ENCODE measurements at places on chromosomes 1 and 21.

GRCh38 chr1:53580739-53581475 is 121.7 kb downstream of the DMRTB1 start:
- DNase-seq: no peak

DNA sequence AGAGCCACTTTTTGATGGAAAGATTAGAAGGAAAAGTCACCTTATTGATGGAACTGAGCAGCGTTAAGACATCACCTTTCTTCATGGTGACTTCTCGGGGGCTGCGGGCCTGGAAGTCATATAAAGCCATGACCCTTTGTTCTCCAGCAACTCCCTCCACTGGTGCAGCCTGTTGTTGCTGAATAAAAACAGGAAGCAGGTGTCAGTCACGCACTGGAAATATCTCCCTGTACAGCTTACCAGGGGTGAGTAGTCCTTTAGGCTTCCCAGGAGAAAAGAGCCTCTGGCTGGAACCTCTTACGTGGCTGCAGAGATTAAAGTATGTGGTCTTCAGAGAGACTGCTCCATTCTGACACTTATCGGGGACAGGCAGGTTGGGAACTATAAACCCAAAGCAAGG is 31.9 kb downstream of the SPTA1 start:
- DNase-seq: no peak

DNA sequence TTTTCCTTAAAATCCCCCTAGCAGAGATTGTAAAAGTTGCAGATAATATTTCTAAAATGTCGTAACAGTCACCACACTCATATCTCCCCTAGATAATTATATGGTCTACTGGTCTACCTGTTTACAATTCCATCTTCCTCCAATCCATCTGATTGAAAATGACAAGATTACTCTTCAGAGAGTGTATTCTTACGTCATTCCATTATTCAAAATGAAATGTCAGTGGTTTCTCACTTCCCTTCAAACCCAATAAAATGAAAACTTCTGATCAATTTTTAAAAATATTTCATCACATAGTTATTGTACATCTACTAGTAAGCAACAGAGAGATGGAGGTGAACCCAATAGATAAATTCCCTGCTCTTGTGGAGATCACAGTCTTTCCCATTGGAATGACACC is 202.2 kb upstream of the C8B start:
- no peak for DNase-seq

DNA sequence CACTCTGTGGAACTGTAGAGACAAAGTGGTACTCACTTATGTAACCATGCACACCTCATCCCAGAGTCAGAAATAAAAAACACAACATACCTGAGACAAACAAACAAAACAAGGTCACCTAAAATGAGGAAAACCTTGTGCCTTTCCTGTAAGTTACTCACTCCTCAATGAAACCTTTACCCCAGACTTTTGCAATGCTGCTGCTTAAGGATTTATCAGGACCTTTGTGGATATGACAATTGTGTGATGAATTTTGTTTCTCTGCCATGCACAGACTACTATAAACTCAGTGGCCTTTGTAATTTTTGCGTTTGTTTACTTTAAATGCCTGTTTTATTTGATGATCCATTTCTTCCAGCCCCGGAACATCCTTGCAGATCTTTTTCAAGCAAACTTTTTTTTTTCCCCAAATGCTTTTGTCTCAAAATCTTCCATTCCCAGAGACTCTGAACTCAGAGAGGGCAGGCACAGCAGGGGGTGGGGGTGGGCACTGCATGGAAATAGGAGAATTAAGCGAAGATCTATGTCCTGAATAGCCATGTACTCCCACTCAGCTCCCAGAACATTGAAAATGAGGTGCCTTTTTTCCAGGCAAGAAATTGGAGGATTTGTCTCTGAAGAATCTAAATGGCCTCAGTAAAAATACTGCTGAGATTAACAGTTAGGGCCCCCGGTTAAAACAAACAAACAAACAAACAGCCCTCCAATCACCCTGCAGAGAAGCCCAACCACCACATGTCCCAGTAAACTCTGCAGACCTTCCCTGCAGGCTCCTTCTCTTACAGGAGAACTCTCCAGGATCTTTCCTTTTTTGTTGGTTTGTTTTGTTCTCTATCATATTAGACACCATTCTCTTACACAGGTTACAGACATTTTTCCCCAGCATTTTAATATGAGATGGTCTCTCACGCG is 22.6 kb upstream of the SIM2 start:
- no peak for DNase-seq

DNA sequence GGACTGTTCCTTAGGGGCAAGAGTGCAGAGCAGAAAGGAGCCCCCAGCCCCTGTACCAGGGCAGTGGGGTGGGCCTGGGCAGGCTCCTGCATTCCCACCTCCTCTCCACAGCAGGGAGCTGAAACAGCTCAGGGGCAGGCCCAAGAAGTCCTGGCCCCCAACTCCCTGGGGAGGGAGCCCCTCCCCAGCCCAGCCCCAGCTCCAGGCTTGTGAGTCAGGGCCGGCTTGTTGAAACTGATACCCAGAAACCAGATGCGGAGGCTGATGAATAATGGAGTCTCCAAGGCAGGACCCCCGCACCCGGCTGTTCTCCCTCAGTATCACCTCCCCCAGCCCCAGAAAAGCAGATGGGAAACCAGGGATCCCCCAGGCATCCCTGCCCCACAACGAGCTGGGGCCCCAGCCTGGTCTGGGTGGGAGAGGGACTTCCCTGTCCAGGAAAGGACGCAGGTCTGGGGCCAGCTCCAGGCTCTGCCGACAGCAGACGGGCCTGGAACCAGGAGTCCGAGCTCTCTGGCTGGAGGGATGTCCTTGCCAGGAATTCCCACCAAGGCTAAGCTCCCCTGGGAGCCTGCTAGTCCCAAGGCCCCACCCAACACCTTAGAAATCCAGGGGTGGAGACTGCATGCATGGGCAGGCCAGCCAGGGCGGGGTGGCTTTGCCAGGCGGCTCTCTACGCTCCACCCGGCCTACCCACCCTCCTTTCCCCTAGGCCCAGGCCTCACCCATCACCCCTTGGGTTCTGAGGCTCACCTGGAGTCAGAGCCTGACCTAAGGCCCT is 2.7 kb downstream of the PLEKHG5 start:
- DNase-seq: no peak

DNA sequence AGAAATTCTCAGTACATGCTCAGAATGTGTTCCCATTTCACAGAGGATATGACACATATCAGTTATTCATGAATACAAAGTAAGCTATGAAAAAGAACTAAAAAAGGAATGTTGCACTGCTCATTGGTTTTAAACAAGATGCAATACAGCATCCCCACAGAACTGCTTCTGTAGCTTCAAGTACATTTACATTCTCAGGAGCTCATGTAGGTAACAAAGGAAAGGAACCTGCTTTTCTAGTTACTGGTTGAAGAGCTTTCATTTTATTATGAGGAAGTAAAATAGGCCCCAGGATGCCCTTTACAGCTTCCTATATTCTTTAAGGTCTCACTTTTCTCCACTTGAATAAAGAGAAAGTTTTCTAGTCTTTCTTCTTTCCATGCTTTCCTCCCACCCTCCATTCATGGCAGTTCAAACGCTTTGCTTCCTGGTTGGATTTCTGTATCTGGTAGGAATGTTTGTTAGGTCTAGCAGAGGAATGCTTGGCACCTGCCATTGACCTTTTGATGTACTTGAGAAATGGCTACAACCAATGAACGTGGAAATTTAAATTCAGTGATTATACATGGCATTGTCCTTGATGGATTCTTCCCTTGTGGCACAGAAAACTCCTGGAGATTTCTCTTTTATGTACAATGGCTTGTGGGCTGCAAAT is 27.1 kb upstream of the KCNK2 start:
- DNase-seq: no peak

- no peak for DNase-seq
Observed at GRCh38 chr21:35615325-35615724, 445.0 kb downstream of the SETD4 start.
